ENCODE measurements at places on chromosomes 5 and 9.

DNA sequence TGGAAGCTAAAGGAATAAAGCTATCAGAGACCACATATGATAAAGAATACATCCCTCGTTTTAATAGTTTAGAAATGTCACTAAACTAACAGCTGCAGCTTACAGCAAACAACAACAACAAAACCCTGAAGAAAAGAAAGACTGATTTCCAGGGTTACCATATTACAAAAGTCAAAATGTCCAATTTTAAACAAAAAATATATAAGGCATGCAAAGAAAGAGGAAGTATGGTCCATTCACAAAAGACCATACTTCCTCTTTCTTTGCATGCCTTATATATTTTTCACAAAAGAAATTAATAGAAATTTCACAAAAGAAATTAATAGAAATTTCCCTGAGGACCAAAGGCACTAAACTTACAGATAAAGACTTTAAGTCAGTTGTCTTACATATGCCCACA lies 354.2 kb downstream of the ARL15 start:
- peak; percentile 32 for DNase-seq

GRCh38 chr5:133079048-133079447 lies 27.2 kb downstream of the HSPA4 start:
- no peak for DNase-seq

GRCh38 chr5:170920196-170920595 lies 58.4 kb downstream of the RANBP17 start:
- DNase-seq = no peak

GRCh38 chr5:111068213-111068612 lies 3.3 kb upstream of the TSLP start:
- DNase-seq = peak; percentile 43

DNA sequence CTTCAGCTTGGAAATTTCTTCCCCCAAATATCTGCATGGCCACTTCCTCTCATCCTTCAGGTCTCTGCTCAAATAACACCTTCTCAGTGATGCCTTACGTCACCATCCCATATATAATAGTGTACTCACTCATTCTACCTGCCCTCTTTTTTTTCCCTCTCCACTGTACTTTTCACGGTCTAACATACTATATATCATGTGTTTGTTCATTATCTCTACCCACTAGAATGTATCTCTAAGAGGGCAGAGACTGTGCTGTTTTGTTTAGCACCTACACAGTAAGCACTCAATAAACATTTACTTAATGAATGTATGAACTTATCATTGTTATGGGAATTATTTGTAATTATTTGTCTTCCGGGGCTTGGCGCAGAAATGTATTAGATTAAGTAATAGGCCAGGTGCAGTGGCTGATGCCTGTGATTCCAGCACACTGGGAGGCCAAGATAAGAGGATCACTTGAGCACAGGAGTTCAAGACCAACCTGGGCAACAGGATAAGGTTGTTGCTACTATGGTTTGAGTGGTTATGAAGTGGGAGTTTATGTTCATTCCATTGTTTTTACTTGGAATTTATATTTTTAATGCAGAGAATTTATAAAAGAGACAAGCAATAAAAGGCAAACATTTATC lies 6.0 kb upstream of the IL13 start:
- DNase-seq = no peak

DNA sequence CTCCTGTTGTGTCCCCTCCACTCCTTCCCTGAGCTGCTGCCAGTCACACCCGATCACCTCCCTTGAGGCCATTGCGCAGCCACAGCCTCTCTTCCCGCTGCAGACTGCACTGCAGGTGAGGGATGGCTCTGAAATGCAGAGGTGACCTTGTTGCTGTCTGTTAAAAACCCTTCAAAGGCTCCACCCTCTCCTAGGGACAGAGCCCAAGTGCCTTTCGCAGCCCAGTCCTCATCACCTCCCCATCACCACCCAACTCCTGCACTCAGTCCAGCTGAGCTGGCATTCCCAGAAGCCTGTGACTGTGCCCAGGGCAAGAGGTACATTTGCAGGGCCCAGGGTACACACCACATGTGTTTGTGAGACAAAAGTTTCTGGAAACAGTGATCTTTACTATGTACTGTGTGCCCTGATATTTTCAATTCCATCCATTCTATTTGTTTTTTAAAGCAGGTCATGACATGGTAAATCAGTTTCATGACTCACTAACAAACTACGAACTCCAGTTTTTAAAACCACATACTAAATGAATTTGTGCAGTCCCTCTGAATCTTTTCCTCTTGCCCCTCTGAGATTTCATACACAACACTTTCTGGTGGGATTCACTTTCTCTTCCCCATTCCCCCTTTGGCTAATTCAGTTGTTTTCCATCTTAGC lies 73.0 kb upstream of the SPOCK1 start:
- DNase-seq = no peak

- peak; percentile 70 for DNase-seq
Measured at GRCh38 chr5:65825408-65826328, 100.7 kb upstream of the ERBIN start.

GRCh38 chr5:140108093-140109017 lies 5.6 kb upstream of the PURA start:
- DNase-seq = no peak

DNA sequence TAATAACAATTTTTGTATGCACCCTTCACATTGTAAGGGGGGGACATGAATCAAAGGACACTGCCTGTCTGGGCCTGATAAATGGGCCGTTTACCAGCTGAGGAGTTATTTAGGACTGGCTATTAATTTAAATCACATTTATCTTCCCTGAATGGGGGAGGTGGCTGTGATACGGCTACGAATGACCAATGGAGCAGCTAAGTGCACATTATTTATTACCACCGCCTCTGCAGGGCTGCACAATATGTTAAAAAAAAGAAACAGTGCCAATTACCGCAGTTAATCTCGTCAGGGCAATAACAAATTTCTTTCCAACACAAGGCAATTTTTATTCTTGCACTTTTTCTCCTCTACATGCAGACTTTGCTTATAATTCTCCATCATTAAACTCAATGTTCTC lies 318.4 kb downstream of the IRX2 start:
- DNase-seq = no peak

- DNase-seq = peak; percentile 61
Measured at GRCh38 chr5:109689740-109690241, at the start of gene MAN2A1. TSS of gene MAN2A1 (plus strand) at chr5:109689927. CDS start at chr5:109690418, 491 bp downstream.

DNA sequence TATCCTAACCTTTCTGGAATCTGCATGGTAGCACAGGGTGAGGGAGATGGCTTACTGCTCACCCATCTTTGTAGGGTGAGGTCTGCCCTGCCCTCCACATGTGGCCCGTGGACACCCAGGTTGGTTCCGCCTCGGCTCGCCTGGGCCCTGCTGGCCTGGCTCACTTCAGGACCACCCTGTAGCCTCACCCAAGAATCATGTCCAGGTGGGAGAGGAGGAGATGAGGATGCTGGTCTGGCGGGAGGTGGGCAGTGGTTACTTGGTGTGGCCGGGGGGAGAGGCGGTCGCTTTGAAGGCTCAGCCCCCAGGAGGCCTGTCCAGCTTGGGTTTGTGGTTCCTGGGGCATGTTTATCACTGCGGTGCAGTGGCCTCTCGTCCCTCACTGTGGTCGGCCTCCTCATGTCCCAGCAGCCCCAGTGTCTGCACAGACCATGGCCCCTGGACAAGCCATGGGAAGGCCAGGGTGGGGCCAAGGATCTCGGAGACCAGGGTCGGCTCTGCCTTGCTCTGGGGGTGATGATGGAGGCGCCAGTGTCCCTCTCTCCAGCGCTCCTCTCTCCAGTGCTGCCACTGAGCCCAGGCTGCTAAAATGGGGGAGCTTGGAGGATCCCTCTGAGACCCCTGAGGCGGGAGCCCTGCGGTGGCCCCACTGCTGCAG lies 4.6 kb downstream of the OBP2B start:
- no peak for DNase-seq

GRCh38 chr5:7047511-7048261 lies 334.5 kb downstream of the TENT4A start:
- no peak for DNase-seq

GRCh38 chr9:79800578-79800977 lies 228.8 kb downstream of the TLE4 start:
- DNase-seq = no peak

- DNase-seq = no peak
Measured at GRCh38 chr9:9905736-9906135, 707.1 kb downstream of the PTPRD start.

GRCh38 chr5:69364414-69364813 lies 4.9 kb downstream of the AK6 start:
- peak; percentile 10 for DNase-seq

- no peak for DNase-seq
Measured at GRCh38 chr9:126926364-126926763, 11.8 kb downstream of the RALGPS1 start.

DNA sequence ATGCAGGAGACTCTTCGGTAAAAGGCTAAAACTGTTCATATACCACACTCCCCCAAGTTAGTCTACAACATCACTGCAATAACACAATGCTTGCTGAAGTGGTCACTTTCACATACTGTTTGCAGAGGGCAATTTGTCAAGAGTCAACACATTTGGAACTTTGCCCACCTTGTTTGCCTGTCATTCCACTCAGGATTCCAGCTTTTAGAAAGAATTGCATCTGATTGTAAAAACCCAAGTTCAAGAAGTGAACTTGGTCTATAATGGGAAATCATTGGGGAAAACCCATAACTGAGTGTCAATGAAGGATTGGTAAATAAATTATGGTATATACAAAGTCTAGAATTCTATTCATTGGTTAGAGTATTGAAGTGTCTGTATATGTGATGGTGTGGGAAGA lies 120.5 kb downstream of the GADD45G start:
- DNase-seq = peak; percentile 91

- no peak for DNase-seq
Measured at GRCh38 chr5:178078197-178079010, 34.9 kb upstream of the N4BP3 start.

- peak; percentile 47 for DNase-seq
Measured at GRCh38 chr9:120619751-120620655, 40.0 kb upstream of the CDK5RAP2 start.

GRCh38 chr9:126301985-126302603 lies 24.5 kb upstream of the MVB12B start:
- DNase-seq = peak; percentile 71

DNA sequence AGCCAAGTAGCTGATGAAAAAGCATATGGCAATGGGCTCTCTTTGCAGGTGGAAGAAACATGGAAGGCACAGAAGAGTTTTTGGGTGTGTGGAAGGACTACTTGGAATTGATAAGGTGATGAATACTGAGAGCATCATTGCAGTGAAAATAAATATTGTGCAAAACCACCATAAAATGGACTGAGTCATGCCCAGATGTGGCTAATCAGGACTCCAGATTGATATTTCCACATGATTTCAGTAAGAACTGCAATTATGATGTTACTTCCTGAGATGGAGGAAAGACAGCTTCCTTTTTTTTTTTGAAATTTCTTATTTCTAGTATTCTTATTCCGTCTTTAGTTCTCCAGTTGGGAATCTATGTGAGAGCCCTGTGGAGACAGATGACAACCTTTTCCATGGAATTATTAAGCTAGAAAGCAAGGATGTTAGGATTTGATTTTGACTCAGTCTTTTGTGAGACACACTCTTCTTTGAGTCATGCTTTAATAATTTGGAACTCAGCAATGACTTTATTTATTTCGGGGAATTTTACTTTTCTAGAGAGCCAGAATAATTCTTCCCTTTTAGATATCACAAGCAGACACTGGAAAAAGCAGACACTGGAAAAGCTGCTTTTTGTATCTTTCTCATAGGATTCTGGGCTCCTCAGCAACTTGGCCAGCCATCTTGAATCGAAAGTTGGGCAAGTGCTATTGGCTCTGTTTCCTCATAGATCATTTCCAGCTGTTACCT lies 94.2 kb upstream of the VCAN start:
- peak; percentile 80 for DNase-seq

DNA sequence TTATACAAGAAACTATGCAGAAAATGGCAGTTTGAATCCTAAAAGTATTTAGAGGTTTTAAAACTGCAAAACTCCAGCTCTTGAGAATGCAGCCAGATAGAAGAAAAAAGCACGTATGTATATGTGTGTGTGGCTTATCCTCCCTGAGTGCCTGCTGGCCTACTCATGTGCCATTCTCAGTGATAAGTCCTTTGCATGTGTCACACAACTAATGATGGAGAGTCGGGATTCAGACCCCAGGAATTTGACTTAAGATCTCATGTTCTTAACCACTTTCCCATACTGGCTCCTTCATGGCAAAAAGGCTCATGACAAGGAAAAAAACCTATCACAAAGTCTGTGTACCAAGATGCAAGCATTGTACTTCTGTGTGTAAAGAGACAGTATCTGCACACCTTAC lies 26.6 kb downstream of the SMARCA2 start:
- DNase-seq = no peak

DNA sequence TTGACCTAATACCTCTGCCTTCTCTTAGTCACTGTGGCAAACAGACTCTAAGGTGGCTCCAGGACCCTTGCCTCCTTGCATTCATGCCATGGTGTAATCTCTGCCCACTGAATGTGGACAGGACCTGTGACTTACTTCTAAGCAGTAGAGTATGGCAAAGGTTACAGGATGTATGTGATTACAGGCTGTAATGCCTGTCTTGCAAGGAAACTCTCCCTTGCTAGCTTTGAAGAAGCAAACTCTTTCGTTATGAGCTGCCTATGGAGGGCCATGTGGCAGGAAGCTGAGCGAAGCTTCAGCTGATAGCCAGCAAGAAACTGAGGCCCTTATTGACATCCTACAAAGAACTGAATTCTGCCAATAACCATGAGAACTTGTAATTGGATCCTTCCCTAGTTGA lies 103.3 kb upstream of the HMHB1 start:
- no peak for DNase-seq

DNA sequence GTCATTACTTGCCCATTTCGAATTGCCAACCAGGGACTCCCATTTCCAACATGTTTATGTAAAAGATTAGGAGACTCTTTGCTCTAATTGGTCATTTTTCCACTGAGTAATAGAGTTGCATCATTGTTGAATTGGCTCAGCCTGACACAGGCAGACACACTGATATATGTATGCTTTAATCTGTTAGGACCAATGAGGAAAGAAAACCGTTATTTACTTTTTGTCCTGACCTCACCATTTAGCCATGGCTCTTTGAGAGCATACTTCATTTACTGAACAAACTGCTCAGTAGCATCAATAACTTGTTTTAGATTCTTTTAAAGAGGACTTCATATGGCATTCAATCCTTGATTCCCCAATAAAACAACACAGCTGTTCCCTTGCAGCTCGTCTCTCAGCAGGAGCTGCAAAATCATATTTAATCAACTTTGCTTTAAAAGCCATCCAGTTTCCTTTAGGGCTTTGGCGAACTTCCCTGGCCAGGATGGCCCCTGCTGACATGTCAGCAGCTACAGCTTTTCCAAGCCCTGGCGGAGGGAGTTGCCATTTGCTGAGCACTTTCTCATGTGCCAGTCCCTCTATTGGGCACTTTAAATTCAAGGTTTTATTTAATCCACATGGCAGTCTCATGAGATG lies 251.5 kb upstream of the TNC start:
- DNase-seq = no peak

DNA sequence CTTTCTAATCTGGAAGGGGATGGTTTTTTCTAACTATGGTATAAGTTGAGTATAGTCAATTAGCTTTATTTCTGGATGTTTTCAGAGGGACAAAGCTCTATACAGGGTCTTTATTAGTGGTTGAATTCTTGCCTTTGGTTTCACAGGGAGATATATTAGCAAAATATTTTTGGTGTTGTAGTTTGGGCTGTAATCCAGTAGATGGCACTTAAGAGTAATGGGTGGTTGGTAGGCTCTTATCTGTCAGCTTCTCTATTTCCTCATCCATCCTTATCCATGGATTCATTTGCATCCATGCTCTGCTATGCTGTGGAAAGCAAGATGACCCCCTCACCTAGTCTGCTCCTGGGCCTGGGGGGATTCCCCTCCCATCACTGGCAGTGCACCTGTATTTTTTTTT lies 363.6 kb upstream of the CYLC2 start:
- DNase-seq = peak; percentile 3

GRCh38 chr5:8081179-8081578 lies 212.2 kb downstream of the MTRR start:
- DNase-seq = no peak

GRCh38 chr9:118281772-118282171 lies 577.6 kb downstream of the TLR4 start:
- DNase-seq = no peak
